H4 (cell line): ENCODE measurements at places on chromosomes 1 and 21. TPM values are rescaled to one million over a fixed set of nuclear protein-coding genes. Genes with fewer than 3 reads are reported as not detected.

Gene RAP1GAP
- 2.0 and 2.3 TPM in 2 replicates for total RNA-seq

Gene KRTAP19-3
- total RNA-seq = not detected in 2 replicates

Gene PRELP
- not detected in 2 replicates for total RNA-seq

Gene MAD2L2
- 130 and 134 TPM in 2 replicates for total RNA-seq

Gene FMO2
- total RNA-seq = not detected in 2 replicates

Gene IRF6
- not detected in 2 replicates for total RNA-seq

Gene HECTD3
- 16.7 and 20.9 TPM in 2 replicates for total RNA-seq
